ENCODE measurements at places on chromosomes 6 and 20.

GRCh38 chr6:56794421-56794820, 151.7 kb upstream of the DST start:
- DNase-seq, result no peak

- DNase-seq, result no peak
These were observed 19.4 kb upstream of the KCNK16 start for GRCh38 chr6:39341937-39342336.

- DNase-seq, result no peak
These were observed 10.4 kb downstream of the TMEM14C start for GRCh38 chr6:10733151-10733715.

GRCh38 chr6:111541026-111541681, 58.1 kb upstream of the REV3L start:
- no peak for DNase-seq

DNA sequence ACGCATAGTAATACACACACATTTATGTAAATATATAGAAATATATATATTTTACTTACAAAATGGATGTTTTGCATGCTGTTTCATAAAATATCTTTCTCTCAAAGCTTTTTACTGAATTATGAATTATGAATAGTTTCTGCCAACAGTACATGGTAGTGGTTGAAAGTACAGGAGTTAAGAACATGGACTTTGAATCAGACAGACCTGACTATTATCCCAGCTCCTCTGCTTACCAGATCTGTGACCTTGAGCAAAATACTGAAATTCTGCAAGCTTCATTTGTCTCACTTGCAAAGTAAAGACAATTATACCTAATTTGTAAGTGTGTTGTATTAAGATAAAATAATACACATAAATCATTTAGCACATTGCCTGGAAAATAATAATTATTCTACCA, 459.5 kb downstream of the EPM2A start:
- no peak for DNase-seq

DNA sequence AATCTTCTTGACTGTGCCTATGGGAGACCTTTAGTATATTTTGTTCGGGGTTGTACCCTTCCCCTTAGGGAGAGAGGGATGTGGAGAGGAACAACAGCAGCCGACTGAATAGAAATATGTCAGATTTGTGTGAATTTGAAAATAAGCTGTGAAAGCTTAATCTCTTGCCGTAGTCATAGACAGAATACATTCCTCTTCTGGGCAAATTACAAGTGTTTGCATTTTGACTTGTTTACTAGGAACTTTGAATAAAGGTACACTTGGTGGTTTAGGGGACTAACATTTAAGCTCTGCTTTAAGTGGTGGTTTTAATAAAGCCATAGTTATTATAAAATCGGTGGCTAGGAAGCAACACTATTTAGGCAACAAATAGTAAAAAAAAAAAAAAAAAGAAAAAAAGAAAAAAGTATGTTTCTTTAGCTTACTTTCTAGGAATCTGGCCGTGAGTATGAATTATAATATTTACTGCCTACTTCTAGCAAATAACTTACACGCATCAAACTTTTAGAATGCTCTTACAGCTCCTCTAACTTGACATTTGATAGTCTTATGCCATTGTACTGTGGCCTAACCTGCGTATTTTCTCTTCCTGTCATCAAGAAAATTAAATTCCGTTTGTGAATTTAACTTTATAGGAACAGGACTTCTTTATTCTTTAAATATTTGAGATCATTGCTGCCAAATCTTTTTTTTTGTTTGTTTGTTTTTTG, 65.1 kb downstream of the ZBTB2 start:
- DNase-seq, result no peak

DNA sequence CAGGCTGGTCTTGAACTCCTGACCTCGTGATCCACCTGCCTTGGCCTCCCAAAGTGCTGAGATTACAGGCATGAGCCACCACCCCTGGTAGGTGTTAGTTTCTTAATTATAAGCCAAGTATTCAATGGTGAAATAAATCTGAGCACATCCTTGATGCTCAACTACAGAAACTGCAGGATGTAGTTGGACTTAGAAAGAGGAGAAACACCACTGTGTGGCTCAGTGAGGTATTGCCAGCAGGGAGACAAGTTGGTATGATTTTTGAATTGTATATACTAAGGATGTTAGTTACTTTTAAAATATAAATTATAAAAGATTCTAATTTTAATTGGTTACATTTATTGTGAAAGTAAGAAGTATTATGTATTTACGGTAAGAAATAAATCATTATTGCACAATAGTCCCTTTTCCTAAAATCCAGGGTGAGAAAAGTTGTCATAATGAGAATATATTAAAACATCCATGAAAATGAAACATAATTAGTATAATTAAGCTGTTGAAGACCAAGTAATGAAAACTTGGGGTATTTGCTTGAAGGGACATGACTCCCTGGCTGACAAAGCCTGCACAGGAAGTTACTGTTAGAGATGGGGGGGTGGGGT, 17.6 kb downstream of the SLC18B1 start:
- DNase-seq, result no peak

DNA sequence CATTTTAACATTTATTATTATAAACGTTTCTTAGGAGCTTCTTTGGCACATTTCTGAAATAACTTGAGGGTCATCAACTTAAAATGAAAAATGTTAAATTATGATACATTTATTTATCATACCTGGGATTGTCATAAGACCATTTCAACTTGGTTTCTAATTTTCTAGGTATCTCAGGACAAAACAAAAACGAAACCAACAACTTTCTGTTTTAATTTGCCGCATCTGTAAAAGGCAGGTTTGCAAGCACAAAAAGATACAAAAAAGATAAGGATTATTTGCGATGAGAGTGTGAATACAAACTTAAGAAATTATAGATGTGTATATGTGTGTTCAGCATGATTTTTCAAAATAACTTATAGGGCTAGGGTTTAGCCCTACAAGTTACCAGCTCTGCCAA, 395.0 kb upstream of the RUNX2 start:
- no peak for DNase-seq

Data from stimulated activated CD4-positive, alpha-beta T cell treated with anti-CD3 and anti-CD28 coated beads, Interleukin-1b, Interleukin-23, amount 100 ng/mL, for 4 hours (primary cell).